Activated T-cell treated with anti-CD3 and anti-CD28 coated beads, Interleukin-2, amount 50 U/mL, for 72 hours (primary cell): ENCODE measurements at places on chromosomes 13 and 19. TPM values are rescaled to one million over a fixed set of nuclear protein-coding genes. Genes with fewer than 3 reads are reported as not detected.

DNA sequence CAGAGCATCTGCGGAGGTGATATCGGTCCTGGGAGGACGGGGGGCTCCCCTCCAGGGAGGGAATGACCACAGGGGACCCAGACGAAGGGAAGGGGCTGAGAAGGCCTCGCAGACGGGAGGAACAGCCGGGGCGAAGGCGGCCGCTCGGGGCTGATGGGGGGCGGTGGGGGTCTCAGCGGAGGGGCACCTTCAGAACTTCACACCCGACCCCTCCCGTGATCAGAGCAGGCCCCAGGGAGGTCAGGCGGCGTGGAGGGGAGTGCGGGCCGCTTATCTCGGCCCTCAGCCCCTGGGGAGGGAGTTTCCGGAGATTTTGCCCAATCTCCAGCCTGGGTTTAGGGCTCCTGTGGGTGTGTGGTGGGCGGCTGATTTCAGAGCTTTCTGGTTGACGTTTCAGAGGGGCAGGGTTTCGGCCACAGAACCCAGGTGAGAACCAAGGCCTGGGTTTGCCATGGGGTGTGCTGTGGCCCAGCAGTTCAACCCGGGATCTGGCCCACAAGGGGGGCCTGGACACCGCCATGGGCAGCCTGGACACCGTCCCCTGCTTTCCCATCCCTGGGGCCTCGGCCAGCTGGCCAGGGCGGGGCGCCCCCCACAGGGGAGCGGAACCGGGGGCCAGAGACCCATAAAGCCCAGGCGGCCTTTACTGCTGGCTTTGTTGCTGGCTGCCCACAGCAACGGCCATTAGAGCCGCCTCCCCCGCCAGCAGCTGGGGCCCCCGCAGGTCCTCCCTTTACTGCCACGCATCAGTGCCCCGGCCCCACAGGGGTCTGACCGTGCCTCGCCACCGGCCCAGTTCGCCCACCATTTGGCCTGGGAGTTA is 29.0 kb downstream of the ARID3A start:
- DNase-seq: no peak

- no peak for DNase-seq
Observed at GRCh38 chr19:19651076-19651475, 7.6 kb upstream of the GMIP start.

- DNase-seq: no peak
Observed at GRCh38 chr19:47633517-47633916, 24.6 kb downstream of the BICRA start.

DNA sequence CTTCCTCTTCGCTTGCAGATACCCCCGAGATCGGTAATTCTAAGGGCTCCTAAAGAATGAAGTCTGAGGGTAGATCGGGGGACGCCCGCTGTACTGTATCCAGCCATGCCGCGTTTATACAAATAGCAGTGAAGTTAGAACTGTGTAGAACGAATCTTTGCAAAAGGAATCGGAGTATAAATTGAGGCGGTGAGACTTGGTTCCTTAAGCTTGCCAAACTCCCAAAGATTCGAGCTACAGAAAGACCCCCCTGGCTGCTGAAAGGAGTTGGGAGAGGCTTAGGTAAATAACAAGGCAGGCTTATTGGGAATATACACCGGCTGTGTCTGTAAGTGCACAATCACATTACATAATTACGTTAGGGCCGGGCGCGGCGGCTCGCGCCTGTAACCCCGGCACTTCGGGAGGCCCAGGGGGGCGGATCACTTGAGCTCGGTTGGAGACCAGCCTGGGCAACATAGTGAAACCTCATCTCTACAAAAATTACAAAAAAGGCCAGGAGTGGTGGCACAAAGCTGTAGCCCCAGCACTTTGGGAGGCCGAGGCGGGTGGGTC is 12.2 kb downstream of the TMEM160 start:
- DNase-seq: no peak

DNA sequence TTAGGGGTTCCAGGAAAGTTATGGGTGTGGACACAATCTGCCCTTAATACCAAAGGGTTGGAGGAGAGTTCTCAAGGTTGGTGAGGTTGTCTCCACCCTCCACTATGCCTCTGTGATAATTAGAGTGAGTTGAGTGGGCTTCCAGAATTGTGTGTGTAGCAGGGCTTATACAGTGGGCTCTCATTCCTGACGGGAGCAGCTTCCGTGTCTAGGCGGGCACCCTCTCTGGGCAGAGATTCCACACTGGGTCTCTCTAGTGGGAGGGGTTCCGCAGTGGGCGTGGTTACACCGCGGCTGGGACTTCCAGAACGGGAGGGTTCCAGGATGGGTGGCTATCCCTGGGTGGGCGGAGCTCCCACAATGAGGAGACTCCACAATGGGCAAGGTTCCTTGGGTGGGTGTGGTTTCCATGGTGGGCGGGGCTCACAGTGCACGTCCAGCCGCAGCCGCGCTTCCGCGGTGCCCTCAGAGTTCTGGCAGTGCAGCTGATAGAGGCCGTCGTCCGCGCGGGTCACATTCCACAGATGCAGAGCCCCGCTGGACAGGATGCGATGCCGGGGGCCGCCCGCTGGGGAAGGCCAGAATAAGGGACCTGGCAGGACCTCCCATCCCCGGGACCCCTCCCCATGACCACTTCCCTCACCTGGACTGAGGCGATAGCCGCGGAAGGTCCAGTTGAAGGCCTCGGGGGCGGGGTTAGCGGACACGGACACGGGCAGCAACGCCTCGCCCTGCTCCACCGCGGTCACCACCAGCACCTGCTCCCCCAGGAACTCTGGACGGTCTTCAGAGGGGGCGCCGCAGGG is 8.4 kb downstream of the NPHS1 start:
- DNase-seq: no peak

- DNase-seq: peak; percentile 33
Observed at GRCh38 chr13:95676105-95676761, 706 bp upstream of the DNAJC3 start.

- DNase-seq: no peak
Observed at GRCh38 chr19:6475321-6476108, 6.1 kb downstream of the DENND1C start.

DNA sequence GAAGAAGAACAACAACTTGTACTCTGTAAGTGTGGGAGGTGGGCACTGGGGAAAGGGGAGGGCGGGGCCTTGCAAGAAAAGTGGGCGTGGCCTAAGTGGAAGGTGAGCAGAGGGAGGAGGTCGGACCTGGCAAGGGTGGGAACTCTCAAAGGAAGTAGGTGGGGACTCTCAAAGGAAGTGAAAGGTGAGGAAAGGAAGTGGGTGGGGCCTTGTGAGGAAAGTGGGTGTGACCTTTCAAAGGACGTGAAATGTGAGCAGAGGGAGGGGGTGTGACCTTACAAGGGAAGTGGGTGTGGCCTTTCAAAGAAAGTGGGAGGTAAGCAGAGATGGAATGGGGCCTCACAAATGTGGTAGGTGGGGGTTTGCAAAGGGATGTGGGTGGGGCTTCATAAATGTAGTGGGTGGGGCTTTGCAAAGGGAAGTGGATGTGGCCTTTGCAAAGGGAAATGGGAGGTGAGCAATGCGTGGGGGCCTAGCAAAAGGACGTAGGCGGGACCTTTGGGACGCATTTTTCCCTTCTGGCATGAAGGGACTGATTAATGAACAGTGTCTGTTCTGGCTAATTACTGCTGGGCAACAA is 25.9 kb downstream of the ACSBG2 start:
- DNase-seq: peak; percentile 59

GRCh38 chr19:34034318-34034846 is 137.9 kb upstream of the LSM14A start:
- DNase-seq: no peak

DNA sequence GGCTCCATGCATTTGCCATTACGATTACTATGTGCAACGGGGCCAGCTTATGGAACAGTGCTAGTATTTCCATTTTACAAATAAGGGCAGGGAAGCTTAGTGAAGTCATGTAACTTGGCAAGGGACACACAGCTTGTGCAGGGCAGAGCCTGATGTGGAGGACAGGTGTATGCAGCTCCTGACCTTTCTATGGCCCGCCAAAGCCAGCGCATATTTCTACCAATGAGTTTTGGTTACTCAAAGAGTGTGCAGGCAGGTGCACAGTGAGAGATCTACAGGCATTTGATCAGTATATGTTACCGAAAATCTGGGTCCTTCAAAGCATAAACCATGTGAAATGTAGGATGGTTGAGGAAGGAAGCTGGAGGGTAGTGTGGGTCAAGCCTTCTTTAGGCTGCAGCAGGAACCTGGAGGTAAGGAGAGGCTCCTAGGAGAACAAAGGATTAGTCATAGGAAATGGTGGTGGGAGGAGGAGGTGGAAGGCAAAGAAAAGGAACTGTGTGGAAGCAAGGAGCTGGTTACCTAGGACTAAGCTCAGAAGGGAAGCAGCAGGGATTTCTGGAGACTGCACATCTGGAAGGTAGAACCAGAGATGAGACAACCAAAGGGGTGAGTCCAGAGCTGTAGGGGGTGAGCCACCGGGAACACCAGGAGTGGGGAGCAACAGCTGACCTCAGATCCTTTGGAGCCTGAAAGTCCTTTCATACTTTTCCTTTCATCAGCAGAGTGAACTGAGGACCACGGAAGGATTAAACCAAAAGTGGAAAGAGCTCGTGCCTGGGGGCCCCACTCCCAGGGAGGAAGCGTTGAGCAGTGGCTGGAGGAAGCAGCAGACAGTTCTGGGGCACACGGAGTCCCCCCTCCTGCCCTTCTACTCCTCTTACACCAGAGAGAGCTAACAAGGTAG is 4.2 kb upstream of the PDX1 start:
- DNase-seq: no peak

- DNase-seq: no peak
Observed at GRCh38 chr19:4370418-4371041, 27.2 kb downstream of the MPND start.

DNA sequence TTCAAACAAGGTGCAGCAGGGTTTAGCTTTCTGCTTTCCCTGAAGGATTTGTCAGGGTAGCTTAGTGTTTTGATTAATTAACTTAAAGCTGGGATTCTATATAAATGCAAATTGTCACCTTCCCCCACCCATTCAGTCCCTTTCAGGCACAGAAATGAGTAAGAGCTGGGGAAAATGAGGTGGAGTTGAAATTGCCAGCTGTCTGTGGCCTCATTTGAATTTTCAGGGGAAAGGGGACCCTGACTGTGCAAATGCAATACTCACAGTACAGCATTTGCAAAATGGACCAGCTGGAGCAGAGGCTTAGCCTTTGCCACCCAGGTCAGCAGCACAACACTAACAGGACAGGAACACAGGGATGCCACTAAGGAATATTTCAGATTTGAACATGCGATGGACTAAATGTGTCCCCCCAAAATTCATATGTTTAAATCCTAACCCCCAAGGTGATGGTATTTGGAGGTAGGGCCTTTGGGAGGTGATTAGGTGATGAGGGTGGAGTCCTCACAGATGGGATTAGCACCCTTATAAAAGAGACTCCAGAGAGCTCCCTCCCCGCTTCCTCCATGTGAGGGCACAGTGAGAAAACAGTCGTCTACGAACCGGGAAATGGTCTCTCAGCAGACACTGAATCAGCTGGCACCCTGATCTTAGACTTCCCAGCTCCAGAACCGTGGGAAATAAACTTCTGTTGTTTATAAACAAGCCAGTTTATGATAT is 59.5 kb upstream of the CYSLTR2 start:
- no peak for DNase-seq

- DNase-seq: no peak
Observed at GRCh38 chr19:18607226-18608101, 865 bp upstream of the CRLF1 start.

GRCh38 chr13:40762849-40763248 is 8.1 kb downstream of the MRPS31 start:
- no peak for DNase-seq

- DNase-seq: no peak
Observed at GRCh38 chr19:41604831-41605230, 22.0 kb downstream of the CEACAM4 start.

DNA sequence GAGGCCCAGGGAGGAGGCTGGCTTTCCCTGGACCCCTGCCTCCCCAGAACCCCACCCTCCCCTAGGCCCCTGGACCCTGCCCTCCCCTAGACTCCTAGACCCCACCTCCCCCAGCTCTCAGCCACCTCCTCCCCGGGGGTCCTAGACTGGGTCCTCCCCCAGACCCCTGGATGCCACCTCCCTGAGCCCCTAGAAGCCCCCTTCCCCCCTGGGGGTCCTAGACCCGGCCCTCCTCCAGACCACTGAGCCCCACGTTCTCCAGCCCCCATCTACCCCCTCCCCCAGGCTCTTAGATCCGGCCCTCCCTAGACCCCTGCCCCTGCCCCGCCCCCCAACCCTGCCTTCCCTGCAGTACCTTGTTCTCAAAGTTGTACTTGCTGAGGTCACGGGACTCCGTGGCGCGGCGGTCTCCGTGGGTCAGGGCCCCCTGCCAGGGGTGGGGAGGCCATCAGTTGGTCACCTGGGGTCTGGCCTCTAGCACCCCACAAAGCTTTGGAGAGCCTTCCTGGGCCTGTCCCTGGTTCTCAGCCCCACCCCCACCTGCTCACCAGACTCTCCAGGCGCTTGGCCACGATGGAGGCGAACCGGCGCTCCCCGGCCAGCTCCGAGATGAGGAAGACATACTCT is 8.0 kb downstream of the GPX4 start:
- DNase-seq: no peak

- no peak for DNase-seq
Observed at GRCh38 chr13:51998723-51999509, 12.3 kb downstream of the ATP7B start.

DNA sequence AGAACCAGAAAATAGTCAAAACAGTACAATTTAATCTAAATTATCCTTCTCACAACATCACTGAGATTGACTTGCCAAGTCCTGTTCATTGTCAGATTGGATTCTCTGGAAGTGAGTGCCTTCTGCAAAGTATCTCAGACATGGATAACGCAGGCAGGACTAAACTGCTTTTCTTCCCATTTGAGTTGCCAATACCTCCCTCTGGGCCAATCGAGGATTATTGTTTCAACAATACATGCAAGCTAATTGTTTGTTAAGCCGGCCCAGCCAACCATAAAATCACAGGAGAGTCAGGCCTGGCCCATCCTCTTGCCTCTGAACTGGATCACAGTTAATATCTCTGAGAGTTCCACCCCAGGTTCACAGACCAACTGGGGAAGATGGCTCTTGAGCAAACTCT is 240.0 kb downstream of the ENOX1 start:
- DNase-seq: no peak

- DNase-seq: no peak
Observed at GRCh38 chr19:1304197-1304924, 18.7 kb downstream of the EFNA2 start.

DNA sequence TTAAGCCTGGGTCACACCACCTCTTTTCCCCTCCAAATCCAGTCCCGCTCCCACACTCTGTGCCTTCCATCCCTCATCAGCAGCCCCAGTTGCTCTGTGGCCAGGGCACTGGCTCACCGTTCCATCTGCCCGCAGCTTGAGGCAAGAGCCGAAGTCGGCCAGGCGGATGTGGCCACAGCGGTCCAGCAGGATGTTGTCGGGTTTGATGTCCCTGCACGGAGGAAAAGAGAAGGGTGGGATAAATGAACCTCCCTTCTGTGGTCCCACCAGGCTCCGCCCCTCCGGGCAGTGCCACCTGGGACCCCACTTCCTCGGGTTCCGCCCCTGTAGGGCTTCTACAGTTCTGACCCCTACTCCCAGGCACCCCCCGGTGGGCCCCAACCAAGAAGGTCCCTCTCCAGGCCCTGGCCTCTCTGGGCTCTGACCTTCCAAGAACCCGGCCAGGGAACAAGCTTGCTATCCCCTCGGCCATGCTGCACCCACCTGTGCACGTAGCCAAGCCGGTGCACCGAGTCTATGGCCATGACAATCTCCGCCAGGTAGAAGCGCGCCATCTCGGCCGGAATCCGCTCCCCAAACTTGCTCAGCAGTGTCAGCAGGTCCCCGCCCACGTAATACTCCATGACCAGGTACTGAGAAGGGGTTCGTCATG is 4.2 kb downstream of the DMPK start:
- no peak for DNase-seq

Gene CIC
- 90.1 TPM for total RNA-seq

Gene C19orf73
- 2.9 TPM for total RNA-seq

Gene FOXO1
- 56.9 TPM for total RNA-seq

Gene WDR18
- 59.6 TPM for total RNA-seq

Gene NHLRC3
- 27.1 TPM for total RNA-seq

Gene ZNF99
- total RNA-seq: not detected

Gene CYP4F12
- 0.16 TPM for total RNA-seq

Gene CD209
- not detected for total RNA-seq
